ENCODE measurements at places on chromosomes 16 and 17. TPM values are rescaled to one million over a fixed set of nuclear protein-coding genes. Genes with fewer than 3 reads are reported as not detected.
A peak's percentile ranks its signal among the peaks of the same experiment; 100 is the strongest.

- H3K36me3 ChIP-seq: no peaks in the 10 kb centered on the region
- H3K27ac ChIP-seq: no peak overlapping the region
- H3K27me3 ChIP-seq: no peaks in the 10 kb centered on the region
- H3K4me1 ChIP-seq: no peaks in the 10 kb centered on the region
Observed at GRCh38 chr17:67148352-67148751, 96.6 kb downstream of the HELZ start.

DNA sequence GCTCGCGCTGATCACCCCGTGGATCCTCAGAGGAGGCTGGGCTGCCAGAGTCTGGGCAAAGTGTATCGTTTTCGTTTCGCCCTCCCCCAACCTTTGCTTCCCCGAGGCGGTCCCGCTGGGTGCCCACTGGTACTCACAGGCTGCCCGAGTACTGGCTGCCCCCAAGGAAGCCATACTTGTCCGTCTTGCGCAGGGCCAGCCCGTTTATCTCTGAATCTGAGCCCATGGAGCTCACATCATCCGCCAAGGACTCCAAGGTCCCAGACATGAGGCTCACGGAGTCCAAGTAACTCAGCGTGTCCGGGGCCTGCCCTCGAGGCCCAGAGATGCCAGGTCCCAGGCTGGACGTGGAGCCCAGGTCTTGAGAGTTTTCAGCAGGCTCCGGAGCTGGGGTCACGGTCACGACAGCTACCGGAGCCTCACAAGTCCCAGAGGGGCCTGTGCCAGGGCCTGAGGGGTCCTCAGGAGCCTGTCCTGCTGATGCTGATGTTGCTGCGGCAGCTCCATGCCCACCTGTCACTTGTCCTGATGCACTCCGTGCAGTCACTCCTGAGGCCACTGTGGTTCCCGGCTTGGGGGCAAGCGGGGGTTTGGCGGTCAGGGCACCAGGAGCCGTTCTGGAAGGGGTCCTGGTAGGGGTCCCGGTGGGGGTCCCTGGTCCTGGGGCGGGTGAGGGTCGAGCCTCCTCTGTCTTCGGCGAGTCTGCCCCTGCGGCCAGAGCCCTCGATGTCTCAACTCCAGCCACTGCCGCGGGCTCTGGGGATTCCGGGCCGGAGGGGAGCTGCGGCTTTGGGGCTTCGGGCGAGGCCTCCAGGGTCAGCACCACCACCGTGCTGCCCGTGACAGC, 980 bp downstream of the TBC1D10B start:
- peaks cover 51% of the 10 kb centered on the region for H3K4me1 ChIP-seq
- peak overlapping the region; percentile 88 for H3K27ac ChIP-seq
- H3K27me3 ChIP-seq: no peaks in the 10 kb centered on the region
- no peak for DNase-seq
- peak overlapping the region; percentile 78 for H3K4me3 ChIP-seq

DNA sequence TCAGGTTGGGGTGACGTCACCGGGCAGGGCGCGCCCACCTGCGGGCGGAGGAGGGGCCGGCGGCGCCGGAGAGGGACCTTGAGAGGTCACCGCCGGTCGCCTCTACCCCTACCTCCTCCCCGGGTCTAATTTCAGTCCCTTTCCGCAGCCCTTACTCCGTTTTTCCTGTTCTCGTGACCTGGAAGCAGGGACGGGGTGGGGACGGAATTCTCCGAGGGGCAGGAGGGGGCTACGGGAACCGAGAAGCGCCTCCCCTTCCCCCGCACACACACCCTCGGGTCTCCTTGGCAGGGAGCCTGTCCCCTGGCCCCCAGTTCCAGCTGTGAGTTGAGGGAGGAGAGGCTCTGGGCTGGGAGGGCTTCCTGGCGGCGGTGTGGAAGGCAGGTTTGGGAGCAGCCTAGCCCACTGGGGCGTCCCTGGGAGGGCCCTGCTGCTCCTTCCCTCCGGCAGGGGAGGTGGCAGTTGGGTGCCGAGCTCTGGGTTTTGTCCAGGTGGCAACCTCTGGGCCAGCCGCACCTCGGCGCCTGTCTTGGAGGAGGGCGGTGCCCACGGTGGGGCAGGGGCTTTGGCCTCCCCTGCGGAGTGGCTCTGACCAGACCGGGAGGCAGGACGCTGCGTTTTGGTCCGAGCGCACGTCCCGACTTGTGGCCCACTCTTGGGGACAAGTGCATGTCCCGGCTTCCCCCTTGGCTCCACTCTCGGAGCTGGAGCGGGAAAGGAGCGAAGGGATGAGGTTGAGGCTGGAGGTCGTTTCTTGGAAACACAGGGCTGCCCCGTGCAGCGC, 773 bp downstream of the SYNGR3 start:
- peaks cover 16% of the 10 kb centered on the region for H3K4me1 ChIP-seq
- peaks cover 30% of the 10 kb centered on the region for H3K27me3 ChIP-seq
- H3K36me3 ChIP-seq: no peaks in the 10 kb centered on the region

- H3K27ac ChIP-seq: no peak overlapping the region
- no peak overlapping the region for H3K4me3 ChIP-seq
- no peaks in the 10 kb centered on the region for H3K4me1 ChIP-seq
Observed at GRCh38 chr17:49407086-49407485, 7.6 kb downstream of the PHB1 start.

DNA sequence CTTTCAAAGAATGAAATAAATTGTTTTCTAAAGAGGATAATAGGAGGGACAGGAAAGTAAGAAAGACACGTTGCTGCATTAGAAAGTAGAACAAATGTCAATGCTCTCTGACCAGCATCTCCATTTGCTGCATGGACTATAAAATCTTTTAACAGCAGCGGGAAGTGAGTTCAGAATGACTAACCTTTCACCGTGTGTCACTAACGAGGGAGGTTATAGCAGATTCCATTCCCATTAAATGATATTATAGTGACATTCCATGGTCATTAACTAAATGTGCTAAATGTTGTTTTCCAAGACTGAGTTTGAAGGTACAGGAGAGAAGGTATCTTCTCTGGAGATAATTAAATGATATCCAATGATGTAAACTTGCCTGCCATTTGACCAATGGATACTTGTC, 127.1 kb upstream of the HS3ST3A1 start:
- no peaks in the 10 kb centered on the region for H3K36me3 ChIP-seq
- no peak for DNase-seq
- no peak overlapping the region for H3K4me3 ChIP-seq
- peaks cover 3% of the 10 kb centered on the region for H3K27me3 ChIP-seq
- no peak overlapping the region for H3K27ac ChIP-seq

DNA sequence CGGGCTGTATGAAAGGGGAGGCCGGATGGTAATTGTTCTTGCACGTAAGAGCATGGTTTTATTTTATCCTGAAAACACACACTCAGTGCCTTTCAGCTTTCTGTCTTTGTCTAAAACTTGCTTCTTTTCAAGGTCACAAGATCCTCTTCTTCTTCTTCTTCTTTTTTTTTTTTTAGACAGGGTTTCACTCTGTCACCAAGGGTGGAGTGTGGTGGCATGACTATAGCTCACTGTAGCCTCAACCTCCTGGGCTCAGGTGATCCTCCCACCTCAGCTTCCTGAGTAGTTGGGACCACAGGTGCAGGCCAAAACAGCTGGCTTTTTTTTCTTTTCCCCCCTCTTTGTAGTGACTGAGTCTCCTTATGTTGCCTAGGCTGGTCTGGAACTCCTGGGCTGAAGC, 15.9 kb upstream of the ZNF629 start:
- no peaks in the 10 kb centered on the region for H3K27me3 ChIP-seq
- peaks cover 14% of the 10 kb centered on the region for H3K4me1 ChIP-seq
- H3K36me3 ChIP-seq: no peaks in the 10 kb centered on the region
- H3K27ac ChIP-seq: no peak overlapping the region

The CD7 gene
- not detected for total RNA-seq

The DNAJA2 gene
- total RNA-seq: 78.8 TPM

The RCVRN gene
- total RNA-seq: not detected

The IGF2BP1 gene
- total RNA-seq: not detected

The SMPD3 gene
- 2.3 TPM for total RNA-seq

The MRM3 gene
- 24.2 TPM for total RNA-seq
